Activated CD4-positive, alpha-beta T cell treated with anti-CD3 and anti-CD28 coated beads, Interleukin-2, amount 10 ng/mL, durations not matched to agents 24 days and 14 days (primary cell): ENCODE measurements at places on chromosomes 4 and X. TPM values are rescaled to one million over a fixed set of nuclear protein-coding genes. Genes with fewer than 3 reads are reported as not detected.

- no peaks in the 10 kb centered on the region for H3K27me3 ChIP-seq
- peaks cover 23% of the 10 kb centered on the region for H3K36me3 ChIP-seq
- peak overlapping the region; percentile 29 for H3K4me3 ChIP-seq
- DNase-seq = no peak
These were observed 27.6 kb downstream of the ARFIP1 start for GRCh38 chr4:152807294-152807829.

DNA sequence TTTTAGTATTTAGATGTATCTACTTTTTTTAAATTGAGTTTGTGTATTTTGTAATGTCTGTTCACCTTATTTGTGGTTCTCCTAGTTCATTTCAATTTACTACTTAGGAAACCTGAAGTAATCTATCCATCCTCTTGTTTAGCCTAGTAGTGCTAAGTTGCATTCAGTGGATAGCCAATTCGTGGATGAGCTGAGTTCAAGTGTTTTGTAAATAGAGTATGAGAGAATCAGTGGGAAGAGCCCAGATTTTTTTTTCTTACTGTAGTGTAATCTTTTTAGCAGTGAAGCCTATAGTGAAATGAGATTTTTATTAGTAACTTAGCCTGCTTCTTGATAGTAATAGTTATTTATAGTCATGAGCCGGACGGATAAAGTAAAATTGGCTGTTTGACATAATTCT is 21.7 kb downstream of the STAG2 start:
- no peak for DNase-seq
- H3K27ac ChIP-seq = no peak overlapping the region
- H3K4me1 ChIP-seq = peaks cover 21% of the 10 kb centered on the region
- H3K36me3 ChIP-seq = peaks cover 2% of the 10 kb centered on the region

GRCh38 chr4:171035909-171036308 is 777.3 kb upstream of the GALNTL6 start:
- H3K36me3 ChIP-seq = no peaks in the 10 kb centered on the region

DNA sequence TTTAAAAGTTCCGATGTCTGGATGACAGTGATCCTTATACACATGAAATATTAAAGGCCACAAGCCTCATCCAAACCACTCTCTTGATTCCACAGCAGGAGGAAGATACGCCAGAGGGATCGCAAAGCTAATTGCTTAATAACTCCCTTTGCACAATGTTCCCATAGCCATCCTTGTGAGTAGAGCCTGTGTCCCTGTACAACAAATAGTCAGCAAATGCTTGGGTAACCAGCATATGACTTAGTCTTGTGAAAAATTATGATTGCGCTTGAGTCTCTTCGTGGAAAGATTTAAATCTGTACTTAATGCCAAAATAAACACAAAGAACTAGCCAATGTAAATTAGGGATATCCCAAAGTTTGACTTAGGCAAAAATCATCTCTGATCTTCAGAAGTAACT is 31.5 kb downstream of the SLC9A7 start:
- peaks cover 14% of the 10 kb centered on the region for H3K36me3 ChIP-seq
- no peaks in the 10 kb centered on the region for H3K27me3 ChIP-seq
- H3K27ac ChIP-seq = no peak overlapping the region
- peaks cover 22% of the 10 kb centered on the region for H3K4me1 ChIP-seq
- no peak for DNase-seq

CT45A10 gene
- not detected in 2 replicates for total RNA-seq

NPFFR2 gene
- not detected in 2 replicates for total RNA-seq
